DMS79 treated with DMSO at 0.1 percent for 48 hours (cell line): ENCODE measurements at places on chromosomes 6 and 20.

DNA sequence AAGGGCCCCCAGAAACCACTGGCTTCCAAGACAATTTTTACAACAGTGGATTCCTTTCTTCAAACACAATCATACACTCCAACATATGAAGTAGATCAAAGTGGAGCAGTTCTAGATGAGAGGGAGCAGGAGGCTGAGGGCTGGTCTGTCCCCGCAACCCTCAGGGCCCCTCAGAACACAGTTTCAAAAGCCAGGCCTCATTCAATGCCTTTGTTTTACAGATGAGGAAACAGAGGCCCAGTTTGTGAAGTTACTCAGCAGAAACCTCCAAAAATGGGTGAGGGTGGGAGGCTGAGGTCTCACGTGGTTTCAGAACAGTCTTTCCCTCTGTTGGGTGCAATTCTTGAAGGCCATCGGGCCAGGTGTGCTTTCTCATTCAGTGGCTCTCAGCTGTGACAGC, 134.9 kb downstream of the SCML4 start:
- no peak for DNase-seq

DNA sequence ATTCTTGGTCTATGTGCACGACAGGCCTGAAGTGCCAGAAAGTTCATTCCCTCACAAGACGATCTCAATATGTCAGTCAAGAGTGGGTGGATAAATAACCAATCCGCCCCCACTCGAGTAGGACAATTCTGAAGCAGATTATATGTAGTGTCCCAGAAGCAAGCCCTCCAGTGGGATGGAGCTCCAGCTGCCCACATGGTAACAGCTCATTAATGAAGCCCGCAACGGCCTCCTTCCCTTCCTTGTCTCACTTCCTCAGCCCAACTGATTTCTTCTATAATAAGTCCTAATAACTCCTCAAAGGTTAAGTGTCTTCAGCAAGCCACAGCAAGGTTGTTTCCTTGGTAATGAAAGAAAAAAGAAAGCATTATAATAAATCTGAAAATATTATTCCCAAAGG, 82.1 kb upstream of the F13A1 start:
- no peak for DNase-seq

DNA sequence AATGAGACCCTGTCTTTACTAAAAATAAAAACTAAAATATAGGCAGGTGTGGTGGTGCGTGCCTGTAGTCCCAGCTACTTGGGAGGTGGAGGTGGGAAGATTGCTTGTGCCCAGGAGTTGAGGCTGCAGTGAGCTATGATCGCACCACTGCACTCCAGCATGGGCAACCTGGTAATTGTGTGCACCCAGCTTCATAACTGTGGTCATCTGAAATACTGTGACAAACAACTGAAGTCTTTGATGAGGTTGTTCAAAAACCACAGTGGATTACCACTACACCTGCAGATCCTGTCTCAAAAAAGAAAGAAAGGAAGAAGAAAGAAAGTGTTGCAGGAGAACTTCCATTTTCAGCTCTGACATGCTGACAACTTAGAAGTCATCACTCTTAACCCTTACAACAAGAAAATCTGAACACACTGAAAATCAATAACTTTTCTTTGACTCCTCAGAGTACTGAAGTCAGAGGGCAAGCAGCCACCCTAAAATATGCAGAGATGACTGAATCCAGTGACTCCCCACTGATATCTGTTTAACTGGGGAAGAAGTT, 13.8 kb upstream of the ZBP1 start:
- no peak for DNase-seq

DNA sequence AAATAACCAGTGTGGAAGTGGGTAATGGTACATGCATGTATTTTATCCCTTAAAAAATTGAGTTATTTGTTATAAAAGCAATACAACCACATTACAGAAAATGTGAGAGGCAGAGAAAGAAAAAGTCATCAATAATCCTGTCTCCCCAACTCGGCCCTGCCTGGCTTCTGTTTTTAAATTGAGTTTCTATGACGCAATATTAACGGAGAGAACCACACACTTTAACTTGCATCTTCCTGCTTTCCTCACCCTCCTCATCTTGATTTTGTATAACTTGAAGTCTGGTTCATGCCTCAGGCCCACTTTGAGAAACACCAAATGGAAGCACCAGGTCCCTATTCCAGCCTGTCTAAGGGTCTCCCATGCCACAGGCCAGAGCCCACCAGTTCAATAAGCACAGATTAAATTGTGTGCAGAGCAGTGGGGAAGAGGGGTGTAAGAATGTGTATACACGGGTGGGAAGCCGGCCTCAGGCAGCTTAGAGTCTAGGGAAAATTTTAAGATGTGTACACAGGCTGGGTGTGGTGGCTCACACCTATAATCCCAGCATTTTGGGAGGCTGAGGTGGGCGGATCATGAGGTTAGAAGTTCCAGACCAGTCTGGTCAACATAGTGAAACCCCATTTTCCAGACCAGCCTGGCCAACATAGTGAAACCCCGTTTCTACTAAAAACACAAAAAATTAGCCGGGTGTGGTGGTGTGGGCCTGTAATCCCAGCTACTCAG, 15.9 kb downstream of the KCNK5 start:
- DNase-seq, result no peak

- DNase-seq, result peak; percentile 24
Observed at GRCh38 chr6:158283304-158283980, 28.8 kb upstream of the TULP4 start.

DNA sequence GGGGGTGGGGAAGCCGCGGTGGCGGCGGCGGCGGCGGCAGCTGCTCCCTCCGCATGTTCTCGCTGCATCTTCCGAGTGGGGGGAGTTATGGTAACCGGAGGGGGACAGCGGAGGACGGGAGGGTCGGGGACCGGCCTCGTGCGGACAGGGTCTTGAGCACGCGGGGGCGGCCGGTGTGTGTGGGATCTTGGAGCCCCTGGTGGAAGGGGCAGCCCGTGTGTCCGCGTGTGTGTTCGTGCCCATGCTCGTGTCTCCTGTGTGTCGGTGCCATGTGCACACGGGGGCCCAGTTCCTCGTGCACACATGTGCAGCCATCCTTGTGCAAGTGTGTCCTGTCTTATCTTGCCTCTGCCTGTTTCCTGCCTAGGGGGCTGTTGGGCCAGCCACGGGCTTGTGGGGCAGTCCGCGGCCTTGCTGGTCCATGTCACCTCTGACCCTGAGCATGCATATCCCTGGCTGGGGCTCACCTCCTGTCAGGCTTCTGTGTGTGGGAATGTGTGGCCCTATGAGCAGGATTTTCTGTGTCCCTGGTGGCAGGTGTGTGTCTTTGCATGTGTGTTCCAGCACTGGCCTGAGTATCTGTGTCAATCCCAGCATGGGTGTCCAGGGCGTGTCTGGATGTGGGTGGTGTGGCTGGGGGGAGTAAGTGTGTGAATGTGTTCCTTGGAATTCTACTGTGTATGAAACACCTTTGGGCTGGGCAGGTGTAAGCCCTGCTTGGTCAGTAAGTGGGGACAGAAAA, 8.5 kb downstream of the SYNGAP1 start:
- no peak for DNase-seq

DNA sequence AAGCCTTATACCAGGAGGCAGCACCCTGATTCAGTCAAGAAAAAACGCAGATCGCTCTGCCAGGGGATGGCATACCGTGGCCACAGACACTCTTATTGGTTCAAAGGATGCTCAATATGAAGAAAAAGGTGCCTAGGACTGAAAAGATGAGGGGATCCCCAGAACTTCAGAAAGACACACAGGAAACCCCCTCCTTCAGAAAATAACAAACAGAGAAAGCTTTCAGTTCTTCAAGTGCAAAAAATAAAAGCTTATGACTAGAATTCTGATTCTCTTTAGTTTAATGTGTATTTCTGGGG, 17.7 kb upstream of the MYB start:
- DNase-seq, result no peak

DNA sequence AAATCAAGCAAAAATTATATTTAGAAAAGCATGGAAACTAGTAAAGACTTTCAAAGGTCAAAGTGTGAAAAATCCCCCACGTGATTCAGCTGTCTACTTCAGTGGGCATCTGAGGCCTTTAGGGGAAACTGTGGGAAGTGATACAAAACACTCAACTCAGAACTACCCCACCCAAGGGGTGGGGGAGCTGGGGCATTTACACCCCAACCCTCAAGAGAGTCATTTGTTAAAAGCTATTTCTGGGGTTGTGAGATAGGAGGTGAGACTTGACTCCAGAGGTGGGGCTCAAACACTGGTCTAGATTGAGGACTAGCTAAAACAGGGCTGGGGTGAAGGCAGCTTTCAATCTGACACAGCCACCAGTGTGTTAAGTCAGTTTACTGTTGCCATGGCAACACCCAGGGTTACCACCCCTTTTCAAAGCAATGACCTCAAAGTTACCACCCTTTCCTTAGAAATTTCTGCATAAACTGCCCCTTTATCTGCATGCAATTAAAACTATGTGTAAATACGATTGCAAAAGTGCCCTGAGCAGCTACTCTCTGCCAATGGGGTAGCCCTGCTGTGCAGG, 9.9 kb upstream of the GTSF1L start:
- no peak for DNase-seq
